ENCODE measurements at places on chromosomes 1 and 21. TPM values are rescaled to one million over a fixed set of nuclear protein-coding genes. Genes with fewer than 3 reads are reported as not detected.

Gene CR1L
- total RNA-seq: not detected

Gene KPRP
- total RNA-seq: 3.6 TPM

Gene FOXE3
- not detected for total RNA-seq

Gene FCRLA
- total RNA-seq: 0.56 TPM

Gene GPR161
- 4.0 TPM for total RNA-seq

Gene PRXL2B
- total RNA-seq: 12.7 TPM

Gene TPTE
- not detected for total RNA-seq

Measured in esophagus mucosa (tissue), 1 donor.